Activated CD4-positive, alpha-beta T cell treated with anti-CD3 and anti-CD28 coated beads for 1 hour (primary cell): ENCODE measurements at places on chromosomes 4 and X.

- DNase-seq = no peak
Observed at GRCh38 chr4:17875402-17876070, 64.8 kb downstream of the NCAPG start.

DNA sequence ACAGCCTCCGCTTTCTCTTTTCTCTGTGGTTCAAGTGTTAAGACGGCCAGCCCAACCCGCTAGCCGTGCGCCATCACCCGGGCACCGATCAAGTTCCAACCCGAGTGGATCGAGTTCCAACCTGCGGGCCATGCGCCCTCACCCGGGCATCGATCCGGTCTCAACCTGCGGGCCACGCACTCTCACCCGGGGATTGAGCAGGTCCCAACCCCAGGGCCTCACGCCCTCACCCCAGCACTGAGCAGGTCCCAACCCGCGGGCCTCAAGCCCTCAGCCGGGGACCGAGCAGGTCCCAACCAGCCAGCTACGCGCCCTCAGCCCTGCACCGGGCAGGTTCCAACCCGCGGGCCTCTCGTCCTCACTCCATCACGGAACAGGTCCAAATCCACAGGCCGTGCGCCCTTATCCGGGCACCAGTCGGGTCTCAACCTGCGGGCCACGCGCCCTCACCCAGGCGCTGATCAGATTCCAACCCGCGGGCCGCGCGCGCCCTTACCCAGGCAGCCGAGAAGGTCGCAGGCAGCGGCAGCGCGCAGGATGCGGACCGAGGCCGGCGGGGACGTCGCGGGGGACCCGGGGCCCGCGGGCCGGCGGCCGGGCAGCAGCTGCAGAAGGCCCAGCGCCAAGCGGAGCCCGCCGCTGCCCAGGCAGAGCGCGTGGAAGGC, 443 bp downstream of the GPR143 start:
- no peak for DNase-seq

DNA sequence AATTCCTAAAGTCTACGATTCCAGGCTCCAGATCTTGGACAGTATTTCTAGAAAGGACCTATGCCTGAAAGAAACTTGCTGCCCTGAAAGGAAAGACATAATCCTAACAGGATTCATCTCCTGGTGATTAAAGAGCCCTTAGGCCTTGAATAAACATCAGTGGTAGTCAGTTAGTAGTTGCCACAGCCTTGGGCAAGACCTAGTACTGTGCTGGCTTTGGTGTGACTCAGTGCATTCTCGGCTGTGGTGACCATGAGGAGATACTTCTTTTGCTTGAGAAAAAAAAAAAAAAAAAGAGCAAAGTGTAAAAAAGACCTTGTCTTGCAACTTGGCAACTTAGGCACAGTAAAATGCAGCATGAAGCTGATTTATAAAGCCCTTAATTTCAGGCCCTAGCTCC, 188.2 kb downstream of the DCAF12L2 start:
- DNase-seq = no peak

DNA sequence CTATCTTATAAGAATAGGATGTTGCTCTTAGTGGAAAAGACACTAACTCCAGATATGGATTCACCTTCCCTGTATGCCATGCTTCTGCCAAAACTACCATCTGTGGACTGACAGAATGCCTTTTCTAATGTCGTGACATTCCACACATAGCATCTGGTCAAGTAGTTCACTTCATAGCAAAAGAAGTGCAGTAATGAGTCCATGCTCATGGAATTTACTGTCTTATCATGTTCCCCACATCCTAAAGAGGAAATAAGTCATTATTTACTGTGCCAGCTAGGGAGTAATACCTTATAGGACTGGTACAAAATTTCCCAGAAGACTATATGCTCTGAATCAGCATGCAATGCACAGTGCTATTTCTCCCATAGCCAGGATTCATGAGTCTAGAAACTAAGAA, 562.4 kb downstream of the TLL1 start:
- DNase-seq = no peak

- no peak for DNase-seq
Observed at GRCh38 chr4:183105092-183105491, 6.0 kb downstream of the WWC2 start.

GRCh38 chrX:39930786-39931528, 166.8 kb downstream of the BCOR start:
- no peak for DNase-seq

- DNase-seq = no peak
Observed at GRCh38 chr4:73718375-73719373, 21.7 kb upstream of the CXCL8 start.

DNA sequence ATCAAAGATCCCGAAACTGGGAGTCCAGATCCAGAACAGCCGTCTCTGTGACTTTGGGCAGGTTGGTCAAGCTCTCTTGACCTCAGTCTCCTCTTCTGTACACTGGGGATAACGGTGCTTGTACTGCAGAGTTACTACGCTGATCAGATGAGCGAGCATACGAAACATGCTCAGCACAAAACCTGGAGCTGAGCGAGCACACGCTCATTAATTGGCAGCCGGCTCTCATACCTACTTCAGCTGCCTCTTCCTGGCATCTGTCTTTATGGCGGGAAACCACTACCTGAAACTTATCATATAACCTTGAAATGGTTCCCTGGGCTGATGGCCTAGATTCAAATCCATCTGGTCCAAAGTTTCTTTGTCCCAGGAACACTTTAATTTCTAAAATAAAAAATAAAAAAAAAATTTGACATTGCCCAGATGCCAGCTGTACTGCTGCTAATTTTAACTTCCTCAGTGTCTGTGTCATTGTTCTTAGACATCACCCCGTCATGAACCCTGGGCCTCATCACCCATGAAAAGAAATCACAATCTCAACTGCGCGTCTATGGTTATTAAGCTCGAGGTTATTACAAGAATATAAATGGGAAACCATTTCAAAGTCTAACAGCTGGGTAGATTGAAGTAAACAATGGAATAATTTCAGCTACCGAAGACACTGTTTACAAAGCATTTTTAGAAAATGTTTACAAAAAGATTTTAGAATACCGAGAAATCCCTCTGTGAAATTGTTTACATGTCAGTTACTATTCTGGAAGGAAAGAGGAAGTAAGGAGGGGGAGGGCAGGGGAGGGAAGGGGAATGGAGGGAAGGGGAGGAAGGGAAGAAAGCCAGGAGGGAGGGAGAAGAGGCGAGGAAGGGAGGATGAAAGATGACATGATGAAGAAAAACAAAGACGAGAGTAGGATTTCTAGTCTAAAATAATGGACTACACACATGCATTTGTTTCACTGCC, 49.0 kb downstream of the CRMP1 start:
- DNase-seq = no peak

- no peak for DNase-seq
Observed at GRCh38 chr4:1651609-1652008, 32.5 kb downstream of the FAM53A start.

- no peak for DNase-seq
Observed at GRCh38 chr4:30719454-30720020, 632 bp upstream of the PCDH7 start.

GRCh38 chr4:107870916-107871786, 46.4 kb downstream of the SGMS2 start:
- no peak for DNase-seq

- DNase-seq = no peak
Observed at GRCh38 chrX:128816919-128817318, 706.4 kb downstream of the SMARCA1 start.

DNA sequence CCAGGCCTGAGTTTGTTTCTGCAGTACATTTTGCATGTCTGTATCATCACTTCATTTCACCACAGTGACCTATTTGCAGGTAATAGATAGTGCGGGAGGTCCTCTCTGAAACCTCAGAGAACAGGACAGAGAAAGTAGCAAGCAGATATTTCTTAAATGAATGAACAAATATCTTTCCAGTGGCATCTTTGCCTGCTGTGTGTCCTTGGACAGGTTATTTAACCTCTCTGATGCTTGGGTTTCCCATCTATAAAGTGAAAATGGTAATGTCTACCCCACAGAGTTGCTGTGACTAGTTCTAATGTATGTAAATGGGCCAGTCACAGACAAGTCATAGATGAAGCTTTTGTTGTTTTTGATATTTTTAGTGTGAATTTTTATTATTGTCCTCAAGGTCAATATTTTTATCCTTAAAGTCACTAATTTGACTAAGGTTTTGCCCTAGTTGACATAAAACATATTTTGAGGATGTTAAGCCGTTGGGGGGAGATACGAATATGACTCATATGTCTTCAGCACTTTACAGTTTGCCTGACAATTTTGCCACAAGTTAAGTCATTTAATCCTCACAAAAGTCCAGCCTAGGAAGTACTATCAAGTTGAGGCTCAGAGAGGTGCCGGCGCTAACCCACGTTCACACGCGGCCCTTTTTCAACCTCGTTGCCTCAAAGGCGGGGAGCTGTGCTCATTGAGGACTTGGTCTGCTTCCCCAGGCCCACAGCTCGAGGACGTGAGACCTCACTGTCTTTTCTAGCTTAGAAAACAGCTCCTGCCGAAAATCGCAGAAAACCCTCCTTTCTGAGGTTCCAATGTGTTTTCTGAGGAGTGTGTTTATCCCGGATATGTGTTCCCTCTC, 126.7 kb upstream of the STX18 start:
- no peak for DNase-seq

GRCh38 chrX:24838629-24839028, 144.9 kb downstream of the POLA1 start:
- no peak for DNase-seq

DNA sequence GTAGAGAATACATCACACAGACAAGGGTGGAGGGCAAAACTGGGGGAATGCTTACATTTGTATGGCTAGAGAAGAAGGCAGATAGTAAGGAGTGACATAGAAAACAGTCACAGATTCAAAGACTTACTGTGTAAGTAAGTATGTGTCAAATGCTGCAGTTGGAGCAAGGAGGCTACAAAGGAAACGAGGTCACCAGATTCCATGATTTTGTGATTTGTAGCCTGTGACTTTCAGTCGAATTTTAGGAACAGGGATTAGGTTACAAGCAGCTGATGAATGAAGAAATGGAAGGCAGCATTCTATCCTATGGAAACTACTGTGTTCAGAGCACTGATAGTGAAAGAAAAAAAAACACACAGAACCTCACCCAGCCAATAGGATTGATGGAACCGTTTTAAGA, 407.9 kb downstream of the IL15 start:
- DNase-seq = no peak

DNA sequence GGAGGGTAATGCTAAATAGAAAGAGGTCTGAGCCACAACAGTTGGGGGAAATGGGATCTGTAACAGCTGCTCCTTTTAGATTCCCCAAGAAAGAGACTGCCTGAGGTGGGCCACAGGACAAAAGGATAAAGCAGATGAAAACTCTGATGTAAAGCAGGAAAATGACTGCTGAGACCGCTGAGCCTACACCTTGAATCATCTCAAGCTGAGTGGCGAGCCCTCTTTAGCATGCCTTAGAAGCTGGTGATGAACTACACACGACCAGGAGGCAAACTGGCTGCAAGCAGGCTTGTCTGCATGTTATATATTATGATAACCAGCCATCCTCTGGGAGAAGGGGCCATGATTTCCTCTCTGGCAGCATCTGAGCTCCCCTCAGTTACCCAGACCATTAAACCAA, 88.4 kb downstream of the TTC29 start:
- DNase-seq = no peak

DNA sequence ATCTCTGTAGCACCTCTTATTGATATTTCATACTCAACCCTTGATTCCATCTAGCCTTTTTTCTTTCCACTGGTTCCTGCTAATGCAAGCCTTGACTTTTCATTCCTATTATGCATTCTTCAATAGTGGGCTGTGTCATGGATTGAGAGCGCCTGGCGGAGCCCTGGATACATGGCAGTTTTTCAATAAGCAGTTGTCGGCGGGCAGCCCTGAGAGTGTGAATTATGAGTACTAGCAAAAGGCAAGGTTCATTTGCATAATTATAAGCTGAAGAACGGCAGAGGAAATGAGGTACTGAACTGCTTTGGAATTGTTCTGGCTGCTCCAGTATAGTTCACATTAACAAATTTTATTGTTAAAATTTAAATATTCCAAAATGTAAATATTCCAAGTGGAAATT, 339.7 kb upstream of the VCX start:
- no peak for DNase-seq

- DNase-seq = no peak
Observed at GRCh38 chr4:40731792-40732245, 17.9 kb upstream of the NSUN7 start.

- no peak for DNase-seq
Observed at GRCh38 chr4:111464251-111465045, 680.8 kb upstream of the FAM241A start.

DNA sequence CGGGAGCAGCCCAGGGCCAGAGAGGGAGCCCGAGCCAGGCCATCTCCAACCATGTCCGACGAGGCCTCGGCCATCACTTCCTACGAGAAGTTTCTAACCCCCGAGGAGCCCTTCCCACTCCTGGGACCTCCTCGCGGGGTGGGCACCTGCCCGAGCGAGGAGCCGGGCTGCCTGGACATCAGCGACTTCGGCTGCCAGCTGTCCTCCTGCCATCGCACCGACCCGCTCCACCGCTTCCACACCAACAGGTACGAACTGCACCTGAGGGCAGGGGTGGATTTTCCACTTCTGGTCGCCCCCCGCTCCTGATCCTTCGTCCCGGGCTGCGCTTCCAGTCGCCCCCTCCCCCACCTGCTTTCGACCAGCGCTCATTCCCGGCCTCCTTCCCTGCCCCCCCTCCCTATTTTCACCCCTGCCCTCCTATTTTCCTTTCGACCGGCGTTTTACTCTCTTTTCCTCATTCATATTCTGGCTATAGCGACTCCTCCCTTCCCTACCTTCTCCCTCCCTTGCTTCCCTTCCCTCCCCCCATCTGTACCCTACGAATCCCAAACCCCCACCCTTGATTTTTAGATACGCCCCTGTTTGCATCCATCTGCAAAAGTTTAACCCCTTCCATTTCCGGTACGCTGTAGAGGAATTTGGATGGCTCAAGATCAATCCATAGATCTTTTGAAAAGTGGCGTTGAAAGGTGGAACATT, 633 bp downstream of the FAM199X start:
- no peak for DNase-seq

DNA sequence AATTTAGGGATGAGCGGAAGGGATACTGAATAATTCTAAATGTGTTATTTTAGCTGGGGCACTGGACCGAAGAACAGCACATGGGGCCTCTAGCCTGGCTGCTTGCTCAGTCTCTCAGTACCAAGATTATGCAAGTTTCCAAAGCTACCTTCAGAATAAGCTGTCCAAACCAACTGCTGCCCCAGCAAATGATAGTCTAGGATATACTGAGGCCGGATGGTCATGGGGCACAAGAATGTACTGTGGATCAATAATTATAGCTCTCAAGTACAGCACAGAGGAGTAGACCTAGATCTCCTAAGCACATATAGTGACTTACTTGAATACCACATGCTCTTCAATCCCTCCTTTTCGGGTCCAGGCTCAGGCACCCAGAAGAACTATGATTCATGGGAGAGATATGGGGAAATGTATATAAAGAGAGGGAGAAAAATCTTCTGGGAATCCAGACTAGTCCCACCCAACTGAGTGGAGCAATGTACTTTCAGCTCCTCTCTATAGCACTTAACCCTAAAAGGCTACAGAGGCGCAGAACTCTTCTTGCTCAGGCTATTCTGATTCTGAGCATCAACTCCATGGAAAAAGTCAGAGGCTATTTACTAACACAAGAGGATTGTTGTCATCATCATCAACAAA, 160.3 kb upstream of the GPC4 start:
- no peak for DNase-seq
